ENCODE measurements at places on chromosomes 11 and 22.

DNA sequence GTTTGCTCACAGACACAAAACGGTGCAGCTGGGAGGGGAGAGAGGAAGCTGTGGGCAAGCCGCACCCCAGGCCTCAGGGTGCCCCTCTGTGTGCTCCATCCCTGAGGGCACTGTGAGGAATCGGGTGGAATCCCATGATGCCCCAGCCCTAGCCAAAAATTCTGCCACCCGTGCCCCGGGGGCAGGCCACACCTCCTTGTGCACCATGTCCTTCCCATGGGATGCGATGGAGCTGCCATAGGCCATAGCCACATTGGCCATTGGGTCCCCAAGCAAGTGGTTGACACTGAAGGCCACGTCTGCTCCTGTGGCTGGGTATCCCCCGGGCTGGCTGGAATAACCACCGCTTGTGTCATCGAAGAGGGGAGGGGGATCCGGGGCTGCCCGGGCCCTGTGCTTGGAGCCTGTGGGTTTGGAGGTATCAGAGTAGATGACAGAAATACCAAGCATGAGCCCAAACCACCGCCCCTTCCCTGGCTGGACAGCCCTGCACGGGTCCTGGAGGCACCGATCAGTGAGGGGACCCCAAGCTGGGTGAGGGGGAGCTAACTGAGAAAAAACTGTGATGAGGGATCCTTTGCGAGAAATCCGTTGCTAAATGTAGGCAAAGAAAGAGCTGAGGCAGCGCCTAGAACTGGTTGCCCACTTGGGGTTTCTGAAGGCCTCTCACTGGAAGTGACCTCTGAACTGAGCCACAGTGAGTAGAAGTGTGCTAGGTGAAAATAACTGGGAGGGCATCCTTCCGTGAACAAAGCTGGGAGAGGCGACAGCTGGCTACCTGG lies 863 bp downstream of the YIF1A start:
- DNase-seq: no peak

GRCh38 chr11:75479597-75480145 lies 46.1 kb downstream of the GDPD5 start:
- no peak for DNase-seq

- DNase-seq: no peak
These were observed 97.8 kb downstream of the TRMU start for GRCh38 chr22:46433318-46433717.

DNA sequence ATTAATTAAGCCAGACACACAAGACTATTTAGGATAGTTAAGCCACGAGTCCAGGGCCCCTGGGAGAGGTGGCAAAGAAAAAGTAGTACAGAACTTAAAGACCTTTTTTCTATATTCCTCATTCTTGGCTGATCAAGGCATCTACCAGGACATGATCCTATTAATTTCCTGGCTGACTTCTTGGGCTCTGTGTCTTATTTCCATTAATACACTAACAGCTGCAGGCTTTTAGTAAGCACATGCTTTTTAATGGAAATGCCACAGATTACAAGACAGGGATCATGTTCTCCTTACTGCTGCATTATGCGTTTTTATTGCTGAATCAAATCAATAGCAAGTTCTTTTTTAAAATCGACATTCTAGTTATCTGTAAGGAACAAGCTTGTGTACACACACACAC lies 35.2 kb downstream of the BTG4 start:
- DNase-seq: no peak

- no peak for DNase-seq
These were observed 135.3 kb downstream of the KIF18A start for GRCh38 chr11:27972522-27973170.

GRCh38 chr11:69402251-69402887 lies 79.1 kb upstream of the LINC01488 start:
- no peak for DNase-seq

DNA sequence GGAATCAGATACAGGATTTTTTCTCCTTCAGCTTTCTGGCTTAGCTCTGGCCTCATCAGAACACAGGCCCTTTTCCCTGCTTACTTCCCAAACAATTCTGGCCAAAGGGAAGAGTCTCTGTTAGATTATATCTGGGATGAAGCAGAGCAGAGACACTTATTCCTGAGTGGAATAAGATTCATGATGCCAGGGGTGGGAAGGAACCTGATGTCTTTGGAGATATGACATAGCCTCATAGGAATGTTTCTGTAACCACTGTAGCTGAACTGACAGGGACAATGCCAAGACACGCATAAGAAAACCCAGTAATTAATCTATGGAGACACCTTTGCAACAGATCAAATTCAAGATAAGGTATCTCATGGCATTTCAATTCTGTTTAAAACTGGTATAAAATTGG lies 177.1 kb upstream of the RAG2 start:
- DNase-seq: no peak

DNA sequence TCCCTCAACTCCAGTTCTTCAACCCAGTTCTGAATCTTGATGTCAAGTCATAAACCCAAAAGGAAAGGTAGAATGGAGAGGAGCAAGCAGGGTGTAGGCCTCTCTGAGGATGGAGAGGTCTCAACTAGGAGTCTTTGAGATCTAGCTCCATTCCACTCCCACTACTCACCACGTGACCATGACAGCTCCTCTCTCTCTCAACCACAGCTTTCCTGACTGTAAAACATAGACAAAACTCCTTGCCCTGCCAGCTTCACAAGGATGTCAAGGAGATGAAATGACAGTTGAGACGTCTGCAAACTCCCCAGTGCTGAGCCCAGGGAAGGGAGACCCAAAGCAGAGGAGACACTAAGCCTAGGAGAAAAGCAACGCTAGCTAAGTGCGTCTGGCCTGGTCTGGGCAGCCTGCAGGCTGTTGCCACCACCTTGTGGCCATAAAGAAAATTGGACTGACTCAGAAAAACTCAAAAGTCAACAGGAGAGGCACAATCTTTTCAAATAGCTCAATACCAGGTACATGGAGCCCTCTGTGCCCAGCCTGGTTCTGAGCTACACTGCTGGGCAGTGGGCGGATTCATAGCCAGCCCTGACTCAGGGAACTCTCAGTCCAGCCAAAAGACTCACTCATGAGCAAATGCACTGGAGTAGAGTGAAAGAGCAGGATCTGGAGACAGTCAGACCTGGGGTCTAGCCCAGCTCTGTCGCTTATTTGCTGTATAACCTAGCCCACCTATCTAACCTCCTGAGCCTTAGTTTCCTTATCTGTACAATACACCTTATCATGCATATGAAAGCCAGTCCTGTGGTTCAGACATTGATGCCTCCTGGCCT lies 3.4 kb downstream of the CLPB start:
- peak; percentile 69 for DNase-seq

DNA sequence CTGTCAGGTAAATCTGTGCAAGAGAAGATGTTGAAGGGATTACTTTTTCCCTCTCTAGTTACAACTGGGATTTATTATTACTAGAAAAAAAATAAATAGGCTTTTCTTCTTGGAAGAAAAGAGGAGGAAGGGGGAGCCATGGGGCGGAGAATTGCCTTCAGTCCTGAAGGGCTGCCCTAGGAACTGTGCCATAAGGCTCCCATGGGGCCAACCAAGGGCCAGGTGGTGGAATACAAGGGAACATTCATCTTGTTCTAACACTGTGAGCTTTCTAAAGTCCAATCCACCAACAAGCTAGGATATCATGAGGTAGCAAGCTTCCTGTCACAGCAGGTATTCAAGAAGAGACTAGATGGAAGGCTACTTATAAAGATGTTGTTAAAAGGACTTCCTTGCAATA lies 24.8 kb upstream of the NRIP3 start:
- DNase-seq: no peak

- peak; percentile 46 for DNase-seq
These were observed 29.4 kb upstream of the SLN start for GRCh38 chr11:107741044-107741823.

- no peak for DNase-seq
These were observed at the start of gene OR10V1 for GRCh38 chr11:59713745-59714144. Gene OR10V1 (minus strand): TSS chr11:59713845. CDS start chr11:59713845, 0 bp downstream.

GRCh38 chr11:82326853-82327252 lies 406.8 kb downstream of the FAM181B start:
- no peak for DNase-seq

DNA sequence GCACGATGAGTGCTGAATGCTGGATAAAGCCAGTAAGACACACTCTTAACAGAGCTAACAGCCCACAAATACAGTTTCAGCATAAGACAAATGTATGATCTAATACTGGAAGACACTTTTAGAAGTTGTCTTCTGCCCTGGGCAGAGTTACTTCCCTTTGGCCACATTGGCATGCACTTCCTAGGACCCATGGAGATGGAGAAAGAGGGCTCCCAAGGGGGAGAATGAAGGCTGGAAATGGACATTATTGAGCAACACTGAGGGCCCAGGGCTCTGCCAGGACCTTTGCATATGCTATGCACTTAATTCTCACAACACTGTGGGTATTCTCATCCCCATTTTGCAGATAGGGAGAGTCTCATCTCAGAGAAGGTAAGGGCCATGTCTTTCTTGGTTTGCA lies 123.1 kb downstream of the ADAMTS15 start:
- DNase-seq: no peak

DNA sequence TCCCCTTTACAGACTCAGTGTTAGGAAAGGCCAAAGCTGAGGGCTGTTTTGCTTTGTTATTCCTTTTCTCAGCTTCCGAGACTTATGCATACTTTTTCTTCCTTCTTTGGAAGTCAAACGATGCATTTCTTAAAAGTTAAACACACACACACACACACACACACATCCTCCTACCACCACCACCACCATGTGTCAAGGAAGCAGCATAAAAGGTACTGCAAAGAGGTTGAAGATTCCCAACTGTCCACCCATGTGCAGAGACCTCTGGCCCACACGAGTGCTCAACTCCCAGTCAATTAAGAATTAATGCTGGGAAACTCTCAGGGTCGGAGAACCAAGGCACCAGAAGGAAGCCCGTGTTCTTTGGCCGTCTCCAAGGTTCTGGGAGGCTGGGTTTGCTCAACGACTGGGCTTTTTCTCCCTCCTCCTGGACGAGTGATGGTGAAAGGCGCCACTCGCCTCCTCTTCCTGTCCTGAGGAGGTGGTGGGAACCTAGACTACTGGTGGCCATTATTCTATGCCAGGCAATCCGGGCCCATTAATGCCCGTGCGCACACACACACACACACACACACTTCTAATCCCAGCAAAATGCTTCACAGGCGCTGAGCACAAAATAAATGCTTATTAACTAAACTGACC lies 15.1 kb downstream of the MN1 start:
- DNase-seq: no peak

DNA sequence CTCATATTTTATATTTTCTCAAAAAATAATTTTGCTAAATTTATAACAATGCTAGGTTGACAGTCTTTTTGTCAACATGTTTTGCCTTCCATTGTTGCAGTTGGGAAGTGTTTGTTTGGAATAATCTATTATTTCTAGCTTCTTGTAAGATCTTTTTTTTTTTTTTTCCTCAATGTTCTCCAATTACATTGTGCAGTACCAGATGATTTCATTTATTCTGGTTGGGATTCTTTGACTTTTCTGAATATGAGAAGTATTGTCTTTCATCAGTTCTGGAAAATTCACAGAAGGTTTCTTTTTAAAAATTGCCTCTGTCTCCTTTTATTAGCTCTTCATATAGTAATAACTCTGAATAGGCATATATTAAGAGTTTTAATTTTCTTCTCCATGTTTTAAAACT lies 245.4 kb downstream of the DYNC2H1 start:
- no peak for DNase-seq

GRCh38 chr11:61041755-61042518 lies 60.4 kb upstream of the CD5 start:
- DNase-seq: peak; percentile 77

- DNase-seq: no peak
These were observed 67.8 kb upstream of the ADORA2A start for GRCh38 chr22:24359452-24360120.

DNA sequence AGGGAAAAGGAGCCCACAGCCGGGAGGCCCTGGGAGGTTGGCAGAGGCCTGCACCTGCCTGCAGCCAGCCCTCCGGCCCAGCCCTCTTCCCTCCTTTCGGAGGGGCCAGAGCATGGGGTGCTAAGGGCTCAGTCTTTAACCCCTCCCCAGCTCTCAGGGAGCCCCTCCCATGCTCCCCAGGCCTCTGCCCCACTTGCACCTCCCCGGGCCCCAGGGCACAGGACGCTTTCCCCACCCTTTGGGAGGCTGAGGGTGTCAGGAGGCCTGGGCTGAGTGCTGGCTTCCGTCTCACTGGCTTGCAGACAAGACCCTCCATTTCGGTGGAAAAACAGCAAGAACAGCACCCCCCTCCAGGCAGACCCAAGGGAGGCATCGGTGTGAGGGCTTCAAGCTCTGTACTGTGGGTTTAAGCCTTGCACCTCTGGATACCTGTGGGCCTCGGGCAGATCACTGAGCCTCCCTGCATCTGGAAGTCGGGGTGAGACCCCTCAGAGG lies 7.3 kb downstream of the ASCL2 start:
- DNase-seq: no peak

DNA sequence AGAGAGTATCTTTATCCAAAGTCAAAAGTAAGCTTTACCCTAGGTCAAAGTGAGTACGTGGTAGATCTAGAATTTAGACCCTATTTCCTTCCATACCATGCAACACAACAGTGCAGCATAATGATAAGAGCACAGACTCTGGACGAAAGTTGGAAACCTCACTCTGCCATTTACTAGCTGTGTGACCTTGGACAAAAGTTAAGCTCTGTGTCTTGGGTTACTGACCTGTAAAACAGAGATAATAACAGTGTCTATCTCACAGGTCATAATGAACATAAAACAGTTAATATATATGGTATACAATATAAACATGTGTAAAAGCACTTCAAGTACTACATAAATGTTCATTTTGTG lies 13.6 kb upstream of the CHRNA10 start:
- DNase-seq: no peak

DNA sequence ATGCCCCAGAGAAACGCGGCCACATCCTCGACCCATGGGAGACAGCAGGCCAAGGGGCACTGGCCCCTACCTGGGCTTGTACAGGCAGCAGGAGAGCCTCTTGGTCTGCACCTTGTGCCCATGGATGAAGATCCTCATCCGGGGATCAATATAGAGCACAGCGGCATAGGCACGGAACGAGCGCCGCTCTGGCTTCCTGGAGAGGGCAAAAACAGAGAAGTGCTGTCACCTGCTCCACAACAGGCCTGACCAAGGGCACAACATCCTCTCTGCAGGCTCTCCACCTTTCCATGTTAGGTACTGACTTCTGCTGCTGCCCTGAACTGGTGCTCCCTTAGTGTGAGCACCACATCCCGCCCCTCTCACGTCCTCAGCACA lies 27.2 kb downstream of the MORC2 start:
- no peak for DNase-seq

DNA sequence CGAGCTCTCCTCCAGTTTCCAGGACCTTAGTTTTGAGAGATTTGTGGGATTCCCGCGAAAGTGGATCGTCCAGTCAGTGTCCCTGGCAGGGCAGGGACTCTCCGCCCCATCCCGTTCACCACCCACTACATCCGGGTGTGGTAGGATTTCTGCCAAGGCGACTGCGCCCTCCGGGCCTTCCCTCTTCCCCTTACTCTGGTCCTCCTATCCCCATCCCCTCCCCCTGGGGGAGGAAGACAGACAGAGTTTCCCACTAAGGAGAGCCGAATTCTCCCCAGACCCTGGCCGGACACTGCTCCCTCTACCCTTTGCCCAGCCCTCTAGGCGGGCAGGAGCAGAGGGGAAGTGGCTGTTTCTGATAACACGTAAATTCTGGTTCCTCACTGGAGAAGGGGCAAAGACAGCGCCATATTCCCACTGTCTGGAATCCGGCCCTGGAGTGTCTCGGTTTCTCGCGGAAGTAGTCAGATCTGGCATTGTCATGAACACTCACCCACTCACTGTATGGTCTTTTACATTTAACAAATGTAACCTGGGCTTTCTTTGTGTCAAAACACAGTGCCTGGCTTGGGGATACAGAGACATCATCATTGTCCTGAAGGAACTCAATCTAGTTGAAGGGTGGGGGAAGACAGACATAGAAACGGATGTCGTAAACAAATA lies 1.1 kb upstream of the NECTIN1 start:
- DNase-seq: peak; percentile 59
